ENCODE measurements at places on chromosomes 11 and 22. TPM values are rescaled to one million over a fixed set of nuclear protein-coding genes. Genes with fewer than 3 reads are reported as not detected.

APOL5 gene
- total RNA-seq = not detected

PTDSS2 gene
- 46.3 TPM for total RNA-seq

CADM1 gene
- total RNA-seq = 5.5 TPM

NUP98 gene
- total RNA-seq = 141 TPM

Data from uterine smooth muscle cell (primary cell).